ENCODE measurements at places on chromosomes 6 and 20.
A peak's percentile ranks its signal among the peaks of the same experiment; 100 is the strongest.

DNA sequence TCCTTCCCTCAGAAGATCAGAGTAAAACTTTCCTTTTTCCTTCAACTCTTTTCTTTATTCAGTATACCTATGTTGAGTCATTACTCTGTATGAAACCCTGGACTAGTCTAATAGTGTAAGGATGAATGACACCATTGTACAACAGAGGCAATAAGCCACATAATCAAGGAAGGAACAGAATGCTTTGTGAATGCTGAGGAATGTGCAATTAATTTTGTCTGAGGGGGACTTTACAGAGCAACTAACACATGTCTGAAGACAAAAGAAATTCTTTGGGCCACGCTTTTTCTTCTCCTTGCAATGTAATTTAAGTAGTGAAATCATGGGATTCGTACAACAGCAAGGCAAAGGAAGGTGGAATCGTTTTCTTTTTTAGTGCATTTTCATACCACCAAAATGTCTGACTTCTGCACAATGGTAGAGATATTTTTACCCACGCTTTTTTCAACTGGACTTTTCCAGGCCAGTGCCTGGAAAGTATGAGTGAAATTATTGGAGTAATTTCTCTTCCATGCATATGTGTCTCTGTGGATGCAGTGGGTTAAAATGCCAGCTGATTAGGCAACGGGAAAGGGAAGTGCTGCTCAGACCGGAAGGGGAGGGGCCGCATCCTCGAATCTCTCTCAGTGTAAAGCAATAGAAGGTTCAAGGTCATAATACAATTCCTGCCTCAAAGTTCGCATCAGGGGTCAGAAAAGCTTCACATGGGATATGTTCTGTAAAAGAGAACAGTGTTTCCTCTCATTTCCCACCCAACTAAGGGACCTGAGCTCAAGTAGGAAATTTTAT is 89.9 kb upstream of the MTHFD1L start:
- DNase-seq, result no peak

DNA sequence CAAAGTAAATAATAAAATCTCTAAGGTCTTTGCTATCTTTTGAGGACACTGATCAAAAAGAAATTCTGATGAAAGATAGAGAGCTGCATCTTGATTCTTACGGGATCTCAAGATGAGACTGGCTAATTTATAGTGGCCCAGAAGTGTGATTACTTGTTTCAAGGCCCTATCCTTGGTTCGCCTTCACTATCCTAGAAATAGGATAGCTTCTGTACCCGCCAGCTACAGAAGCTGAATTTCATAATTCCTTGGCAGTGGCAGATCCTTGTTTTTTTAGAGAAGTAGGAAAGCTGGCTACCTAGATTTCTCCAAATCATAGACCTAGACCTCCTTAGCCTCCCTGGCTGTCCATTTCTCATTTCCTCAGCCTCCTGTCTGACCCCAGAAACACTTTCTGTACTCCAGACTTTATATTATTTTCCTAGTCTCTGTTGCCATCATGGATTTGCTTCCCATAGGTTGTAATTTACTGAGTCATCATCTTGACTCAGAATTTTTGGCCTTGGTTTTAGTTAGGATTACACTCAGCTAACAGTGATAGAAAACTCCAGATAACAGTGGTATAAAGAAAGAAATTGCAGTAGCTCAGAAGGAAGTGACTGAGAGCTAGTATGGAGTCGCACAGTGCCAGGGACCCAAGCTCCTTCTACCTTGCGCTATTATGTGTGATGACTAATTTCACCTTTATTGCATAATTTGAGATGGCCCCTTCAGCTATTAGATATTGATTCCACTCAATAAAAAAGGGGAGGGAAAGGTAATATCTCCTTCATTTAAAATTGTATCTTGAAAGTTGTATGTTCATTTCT is 27.7 kb downstream of the PHF3 start:
- DNase-seq, result peak; percentile 43

DNA sequence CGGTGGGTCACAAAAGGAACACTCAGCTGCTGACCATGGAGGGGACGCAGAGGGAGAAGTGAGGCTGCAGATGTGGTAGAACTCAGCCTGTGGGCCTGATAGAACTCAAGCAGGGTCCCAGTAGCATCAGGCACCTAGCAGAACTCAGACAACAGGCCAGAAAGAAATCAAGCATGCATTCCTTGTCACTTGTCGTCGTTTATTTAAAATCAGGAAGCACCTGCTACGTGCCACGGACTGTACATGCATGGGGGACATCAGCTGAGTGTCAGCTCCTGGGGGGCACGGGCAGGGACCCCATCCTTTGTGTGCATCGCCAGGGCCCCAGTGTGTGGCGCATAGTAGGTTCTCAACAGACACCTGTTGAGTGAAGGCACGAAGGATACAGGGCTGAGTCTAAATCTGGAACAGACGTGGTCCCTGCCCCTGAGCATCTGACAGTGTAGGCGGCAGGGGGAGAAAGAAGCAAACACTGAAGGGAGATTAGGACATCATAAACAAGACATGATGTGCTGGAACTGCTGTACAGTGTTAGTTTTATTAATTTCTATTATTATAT is 32.5 kb downstream of the UQCC2 start:
- no peak for DNase-seq

- peak; percentile 57 for DNase-seq
Observed at GRCh38 chr6:53476964-53477363, 67.9 kb downstream of the GCLC start.

Measured in AG10803 (cell line).